ENCODE measurements at places on chromosomes 11 and 22.

- no peak for DNase-seq
These were observed 18.6 kb upstream of the FGF3 start for GRCh38 chr11:69837791-69838190.

DNA sequence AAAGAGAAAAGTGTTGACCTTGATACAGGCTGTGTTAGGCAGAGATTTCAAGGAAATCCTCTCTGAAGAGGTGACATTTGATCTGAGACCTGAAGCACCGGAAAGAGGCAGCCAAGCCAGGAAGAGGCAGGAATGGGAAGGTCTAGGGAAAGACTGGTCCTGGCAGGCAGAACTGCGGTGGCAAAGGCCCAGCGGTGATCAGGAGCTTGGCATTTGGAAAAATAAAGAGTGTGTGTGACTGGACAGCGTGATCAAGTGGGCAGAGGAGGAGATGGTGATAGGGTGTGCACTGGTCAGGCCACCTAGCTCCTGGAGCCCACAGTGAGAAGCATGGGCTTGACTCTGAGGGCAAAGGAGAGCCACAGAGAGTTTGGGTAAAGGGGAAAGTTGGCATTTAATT is 27.2 kb upstream of the GAB4 start:
- DNase-seq, result no peak

DNA sequence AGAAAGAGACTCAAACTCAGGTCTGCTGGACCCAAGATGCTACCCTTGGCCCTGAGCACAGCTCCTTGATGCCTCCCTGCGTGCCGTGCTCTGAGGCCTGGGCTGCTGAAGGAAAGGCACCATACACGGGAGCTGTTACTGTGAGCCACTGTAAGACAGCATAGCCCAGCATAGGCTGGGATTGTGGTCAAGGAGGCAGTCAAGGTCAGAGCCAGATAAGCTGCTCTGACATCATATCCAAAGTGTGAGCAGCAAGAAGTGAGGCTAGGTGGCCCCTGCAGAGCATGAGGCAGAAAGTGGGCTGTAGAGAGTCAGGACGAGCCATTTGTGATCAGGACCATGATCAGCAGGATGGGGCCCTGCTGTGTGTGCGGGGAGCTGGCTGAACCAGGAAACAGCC is 7.7 kb downstream of the SLC22A8 start:
- DNase-seq, result no peak

DNA sequence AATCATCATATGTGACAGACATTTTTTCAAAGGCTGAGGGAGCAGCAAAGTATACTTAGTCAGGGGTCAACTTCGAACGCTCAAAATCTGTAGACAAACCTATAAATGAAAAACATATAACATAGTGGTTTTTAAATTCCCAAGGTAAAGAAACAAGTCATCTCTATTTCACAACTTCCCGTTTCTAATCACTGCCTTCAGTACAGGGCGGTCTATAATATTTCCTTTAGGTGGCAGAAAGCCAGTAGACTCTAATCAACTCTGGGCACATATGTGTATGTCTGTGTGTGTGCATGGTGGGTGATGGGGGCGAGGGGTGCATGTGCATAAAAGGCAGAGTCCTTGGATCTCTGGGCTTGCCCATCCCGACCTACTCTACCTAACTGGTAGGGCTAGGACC is 55.0 kb upstream of the ARFGAP3 start:
- DNase-seq, result no peak

- DNase-seq, result no peak
These were observed 6.7 kb downstream of the PHOX2A start for GRCh38 chr11:72237112-72237931.

DNA sequence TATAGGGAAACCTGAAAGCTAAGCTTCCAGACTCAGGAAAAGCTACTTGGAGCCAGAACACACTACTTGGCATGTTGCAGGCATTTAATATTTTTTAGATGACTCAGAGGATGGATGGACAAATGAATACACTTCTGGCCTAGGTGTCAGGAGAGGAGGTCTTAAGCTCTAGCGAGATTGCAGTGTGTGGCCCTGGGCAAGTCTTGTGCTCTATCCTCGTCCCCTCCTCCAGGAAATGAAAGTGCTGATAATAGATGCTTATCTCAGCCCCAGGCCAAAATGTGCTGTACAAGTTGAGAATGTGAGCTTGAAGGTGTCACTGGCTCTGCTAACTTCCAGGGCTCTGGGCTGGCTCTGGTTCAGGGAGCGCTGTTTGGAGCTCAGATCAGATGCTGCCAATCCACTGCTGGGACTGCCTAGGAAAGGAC is 136.3 kb downstream of the PKNOX2 start:
- DNase-seq, result no peak

- DNase-seq, result no peak
These were observed 54.9 kb downstream of the ME3 start for GRCh38 chr11:86617502-86617901.

DNA sequence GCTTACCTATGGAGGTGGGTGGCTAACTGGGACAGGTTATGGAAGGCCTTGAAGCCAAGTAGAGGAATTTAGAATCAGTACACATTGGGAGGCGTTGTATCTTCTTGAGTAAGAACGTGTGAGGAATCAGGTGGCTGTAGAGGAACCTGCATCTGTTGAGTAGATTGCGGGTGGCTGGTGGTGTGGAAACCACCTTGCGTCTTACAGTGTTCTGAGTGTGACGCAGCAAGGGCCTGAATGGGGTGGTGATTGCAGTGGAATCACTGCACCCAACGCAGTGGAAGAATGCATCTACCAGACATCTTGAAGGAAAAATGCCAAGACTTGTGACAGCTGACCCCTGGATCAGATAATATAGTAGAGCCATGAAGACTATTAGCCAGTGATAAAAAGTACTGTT is 110.8 kb upstream of the NNMT start:
- no peak for DNase-seq

DNA sequence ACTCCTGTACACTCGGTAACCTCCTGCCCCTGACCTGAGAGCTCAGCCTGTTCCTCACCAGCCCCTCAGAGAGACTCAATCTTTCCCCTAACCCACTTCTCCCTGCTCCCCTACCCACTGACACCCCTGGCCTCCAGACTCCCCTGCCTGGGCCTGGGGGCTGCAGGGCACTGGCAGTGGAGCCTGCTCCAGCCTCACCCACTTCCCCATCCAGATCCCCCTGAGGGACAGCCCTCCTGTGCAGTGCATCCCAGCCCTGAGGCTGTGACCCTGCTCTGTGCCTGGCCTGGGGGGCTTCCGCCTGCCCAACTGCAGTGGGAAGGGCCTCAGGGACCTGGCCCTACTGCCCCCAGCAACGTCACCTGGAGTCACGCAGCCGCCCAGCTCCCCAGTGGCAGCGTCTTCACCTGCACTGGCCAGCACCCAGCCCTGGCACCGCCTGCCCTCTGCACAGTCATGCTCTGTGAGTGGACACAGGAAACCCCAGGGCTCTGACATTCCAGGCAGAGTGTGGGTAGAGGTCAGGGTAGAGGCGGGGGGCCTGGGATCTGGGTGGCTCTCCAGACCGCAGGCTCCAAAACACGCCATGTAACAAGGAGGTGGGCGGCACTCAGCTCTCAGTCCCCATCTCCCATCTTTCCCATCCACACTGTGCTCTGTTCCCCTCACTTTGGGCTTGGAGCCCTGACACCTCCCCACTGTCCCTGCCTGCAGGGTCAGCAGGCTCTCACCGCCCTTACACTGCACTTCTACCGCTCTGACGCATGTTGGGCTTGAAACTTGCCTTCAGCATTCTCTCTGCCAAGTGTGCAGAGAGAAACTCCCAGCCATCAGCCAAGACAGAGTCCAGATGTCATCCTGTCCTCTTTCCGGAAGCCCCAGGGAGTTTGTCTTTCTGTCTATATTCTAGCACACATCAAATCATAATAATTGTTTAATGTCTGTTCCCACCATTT is 5.1 kb downstream of the VSIG10L2 start:
- no peak for DNase-seq

GRCh38 chr11:128860571-128861361 is 6.3 kb downstream of the KCNJ1 start:
- DNase-seq, result no peak

- no peak for DNase-seq
These were observed 50.2 kb downstream of the RPL27A start for GRCh38 chr11:8732748-8733241.

DNA sequence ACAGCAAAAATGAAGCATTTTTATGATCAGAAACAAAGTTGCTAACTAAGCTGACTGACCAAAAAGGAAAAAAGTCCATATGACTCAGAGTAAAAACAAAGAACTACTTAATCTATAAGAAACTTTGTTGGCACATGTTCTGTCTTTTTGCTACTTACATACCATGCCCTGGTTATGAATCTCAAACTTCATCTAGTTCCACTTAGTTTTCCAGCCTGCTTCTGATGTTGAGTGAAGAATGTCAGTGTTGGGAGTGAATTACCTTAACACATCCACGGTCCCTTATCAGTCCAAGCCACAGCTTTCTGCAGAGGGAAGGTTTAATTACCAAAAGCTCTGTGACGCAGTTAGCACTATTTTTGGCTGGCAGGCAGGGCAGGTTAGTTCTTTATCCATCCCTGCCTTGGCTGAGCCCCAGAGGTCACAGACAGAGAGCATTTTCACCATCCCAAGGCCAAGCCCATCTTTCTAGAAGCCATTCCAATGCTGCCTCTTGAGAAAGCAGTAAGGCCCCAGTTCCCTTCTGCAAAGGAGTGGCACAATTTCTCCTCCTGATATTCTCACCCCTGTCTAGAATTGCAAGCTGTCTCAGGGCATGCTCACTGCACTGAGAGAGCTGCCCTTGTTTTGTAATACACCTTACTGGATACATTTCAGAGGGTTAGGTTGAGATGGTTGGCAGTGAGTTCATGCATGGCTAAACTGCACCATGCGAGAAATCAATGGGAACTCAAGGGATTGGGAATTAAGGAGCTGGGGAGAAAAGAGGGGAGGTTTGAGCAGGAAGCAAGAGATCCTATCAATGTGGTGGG is 67.1 kb downstream of the SLC1A2 start:
- no peak for DNase-seq

- DNase-seq, result no peak
These were observed 120.2 kb upstream of the ALX4 start for GRCh38 chr11:44430140-44430539.

DNA sequence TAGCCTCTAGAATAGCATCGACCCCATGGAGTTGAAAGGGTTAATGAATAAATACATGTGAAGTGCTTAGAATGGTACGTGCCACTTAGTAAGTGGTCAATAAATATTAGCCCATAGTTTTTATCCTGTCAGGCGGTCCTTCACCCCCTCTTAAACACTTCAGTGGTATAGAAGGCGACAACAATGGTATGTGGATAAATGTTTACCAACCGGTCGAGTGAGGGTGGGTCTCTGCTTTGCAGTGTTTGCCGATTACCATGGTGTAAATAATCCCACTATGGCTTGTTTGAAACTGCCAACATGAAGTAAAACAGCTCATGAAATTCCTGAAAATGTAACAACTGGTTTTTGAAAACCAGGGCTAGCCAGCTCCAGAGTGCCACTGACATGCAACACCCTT is 541.2 kb downstream of the BUD13 start:
- DNase-seq, result no peak

DNA sequence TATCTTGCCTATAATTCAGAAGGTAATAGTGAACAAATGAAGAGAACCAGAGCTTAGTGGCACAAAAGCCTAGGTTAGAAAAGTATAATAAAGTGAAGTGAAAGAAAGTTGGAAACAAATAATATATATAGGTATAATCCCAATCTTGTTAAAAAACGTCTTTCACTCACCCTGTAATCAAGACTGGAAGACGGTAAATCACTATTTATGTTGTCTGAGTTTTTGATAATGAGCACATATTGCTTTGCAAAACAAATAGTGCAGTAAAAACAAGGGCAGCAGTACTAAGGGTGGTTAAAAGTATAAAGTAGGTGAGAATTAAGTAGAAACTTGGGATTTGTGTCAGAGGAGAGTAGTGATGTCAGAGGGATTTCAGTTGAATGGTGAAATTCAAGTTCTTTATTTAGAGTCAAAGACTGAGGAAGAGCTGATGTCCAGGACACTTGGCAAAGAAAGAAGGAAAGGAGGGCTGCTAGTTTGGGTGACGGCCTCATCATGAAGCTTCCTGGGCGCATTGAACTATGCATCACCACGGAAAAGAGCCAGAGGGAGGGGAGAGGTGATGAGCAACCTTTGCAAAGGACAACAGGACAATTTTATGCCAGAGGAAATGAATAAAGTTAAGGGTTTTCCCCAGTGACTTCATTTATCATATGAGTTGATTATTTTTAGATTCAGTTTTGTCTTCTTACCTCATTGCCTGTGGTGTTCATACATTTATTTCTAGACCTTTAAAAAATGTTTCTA is 11.4 kb downstream of the NCAM1 start:
- no peak for DNase-seq

DNA sequence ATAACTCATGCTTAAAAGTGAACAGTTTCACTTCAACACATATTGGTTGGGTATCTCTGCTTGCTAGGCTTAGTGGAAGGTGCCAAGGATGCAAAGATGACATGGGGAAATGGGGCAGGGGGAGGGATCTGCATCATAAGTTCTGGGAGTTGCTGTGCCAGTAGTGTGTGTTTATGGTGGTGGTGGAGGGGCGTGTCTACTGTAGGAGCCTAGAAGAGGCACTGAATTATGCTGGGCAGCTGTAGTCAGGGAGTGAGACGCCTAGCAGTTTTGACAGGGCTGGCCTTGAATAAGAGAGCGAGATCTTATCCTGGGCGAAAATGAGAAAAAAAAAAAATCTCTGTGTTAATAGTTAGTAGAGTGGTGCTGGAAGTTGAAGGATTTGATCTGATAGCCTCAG is 3.0 kb downstream of the ELMOD1 start:
- DNase-seq, result no peak

DNA sequence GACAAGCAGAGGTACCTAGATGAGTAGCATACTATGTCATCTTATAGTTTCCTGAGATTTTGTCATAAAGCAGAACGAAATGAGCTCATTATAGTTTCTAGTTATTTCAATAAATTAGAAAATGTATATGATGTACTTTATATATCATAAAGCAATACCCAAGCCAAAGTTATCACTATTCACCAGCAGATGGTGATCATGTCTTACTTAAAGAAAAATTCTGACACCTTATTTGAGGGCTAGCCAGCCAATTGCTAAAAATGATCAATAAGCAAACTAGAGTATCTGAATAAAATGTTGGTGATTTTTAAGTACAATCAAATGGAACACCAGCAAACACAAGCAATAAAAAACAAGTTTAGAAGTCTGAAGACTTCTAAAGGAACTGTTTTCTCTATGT is 44.1 kb downstream of the RSF1 start:
- DNase-seq, result peak; percentile 30

DNA sequence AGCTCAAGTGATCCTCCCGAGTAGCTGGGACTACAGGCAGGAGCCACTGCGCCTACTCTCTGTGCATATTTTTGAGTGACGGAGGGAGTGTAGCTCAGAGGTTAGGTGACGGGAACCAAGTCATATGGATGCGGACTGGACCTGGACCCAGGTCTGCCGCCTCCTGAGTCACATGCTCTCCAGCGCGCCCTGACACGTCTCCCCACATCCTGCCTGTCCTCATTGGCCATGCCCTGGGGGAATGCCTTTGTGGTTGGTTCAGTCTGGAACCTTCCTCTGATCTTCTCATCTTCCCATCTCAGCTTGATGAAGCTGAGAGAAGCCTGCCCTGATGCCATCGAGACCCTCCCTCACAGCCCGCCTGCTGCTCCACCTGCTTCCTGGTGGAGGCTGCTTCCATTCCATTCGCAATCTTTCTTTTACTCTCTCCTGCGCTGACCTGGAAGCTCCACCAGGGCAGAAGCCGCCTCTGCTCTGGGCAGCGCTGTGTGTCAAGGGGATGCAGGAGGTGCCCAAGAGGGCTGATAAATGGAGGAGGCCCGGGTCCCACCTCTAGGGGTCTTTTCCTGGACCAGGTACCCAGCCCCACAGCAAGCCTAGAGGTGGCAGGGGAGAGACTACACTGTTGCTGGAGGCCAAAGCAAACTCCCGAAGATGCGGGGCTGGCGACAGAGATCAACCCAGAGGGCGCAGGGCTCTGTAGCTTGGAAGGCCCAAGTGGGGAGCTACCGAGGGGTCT is 13.9 kb upstream of the BAIAP2L2 start:
- DNase-seq, result no peak

- DNase-seq, result no peak
These were observed 126.6 kb downstream of the KCNC1 start for GRCh38 chr11:17861036-17861755.
